SHP77 (cell line): ENCODE measurements at places on chromosomes 1 and 21.

DNA sequence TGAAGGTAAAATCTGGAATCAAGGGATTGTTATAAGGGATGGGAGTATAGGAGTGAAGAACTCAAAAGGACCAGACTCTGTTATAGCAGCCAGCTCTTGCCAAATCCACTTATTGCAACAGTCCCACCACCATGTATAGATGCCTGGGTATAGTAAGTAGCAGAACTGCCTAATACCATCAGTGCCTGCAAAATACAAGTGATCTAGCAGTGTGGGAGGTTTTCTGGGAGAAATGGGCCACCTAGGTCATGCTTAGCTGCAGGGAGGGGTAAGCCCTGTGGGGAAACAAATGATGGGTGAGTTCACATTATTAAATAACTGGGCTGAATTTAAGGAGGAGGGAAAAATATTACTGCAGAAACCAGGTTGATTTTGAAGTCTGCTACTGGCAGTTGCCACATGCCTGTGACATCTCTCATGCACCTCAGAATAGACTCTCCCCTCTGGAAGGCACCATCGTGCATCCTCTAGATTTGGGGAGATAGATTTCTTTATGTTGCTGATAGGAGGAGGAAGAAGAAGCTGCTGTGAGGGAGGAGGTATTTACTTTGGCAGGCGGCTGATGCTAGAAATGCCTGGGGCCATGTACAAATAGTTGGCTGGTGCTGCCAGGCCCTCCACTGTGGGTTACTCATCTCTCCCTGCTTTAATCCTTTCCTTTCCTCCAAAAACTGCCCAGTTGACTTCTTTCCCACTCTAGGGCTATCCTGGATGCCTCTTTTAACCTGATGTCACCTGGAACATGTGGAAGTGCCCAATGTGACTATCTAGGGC lies 27.5 kb downstream of the HLX start:
- DNase-seq: no peak

DNA sequence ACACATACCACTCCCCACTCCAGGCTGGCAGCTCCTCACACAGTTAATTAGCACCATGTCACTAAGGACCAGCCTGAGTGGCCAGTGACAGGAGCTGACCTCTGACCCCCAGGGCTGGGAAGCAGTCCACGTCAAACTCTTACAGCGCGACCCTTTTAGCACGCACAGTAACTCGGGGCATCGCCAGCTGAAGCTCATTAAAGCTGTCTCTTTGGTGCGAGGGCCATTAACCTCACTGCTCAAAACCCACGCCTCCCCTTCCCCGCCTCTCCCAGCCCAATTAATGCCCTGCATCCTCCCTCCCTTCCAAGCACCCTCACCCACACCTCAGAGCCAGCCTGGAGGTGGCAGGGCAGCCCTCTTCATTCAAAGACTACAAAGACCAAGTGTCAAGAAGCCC lies 31.7 kb downstream of the DMAP1 start:
- no peak for DNase-seq

GRCh38 chr1:83882906-83883305 lies 116.0 kb downstream of the TTLL7 start:
- peak; percentile 86 for DNase-seq

DNA sequence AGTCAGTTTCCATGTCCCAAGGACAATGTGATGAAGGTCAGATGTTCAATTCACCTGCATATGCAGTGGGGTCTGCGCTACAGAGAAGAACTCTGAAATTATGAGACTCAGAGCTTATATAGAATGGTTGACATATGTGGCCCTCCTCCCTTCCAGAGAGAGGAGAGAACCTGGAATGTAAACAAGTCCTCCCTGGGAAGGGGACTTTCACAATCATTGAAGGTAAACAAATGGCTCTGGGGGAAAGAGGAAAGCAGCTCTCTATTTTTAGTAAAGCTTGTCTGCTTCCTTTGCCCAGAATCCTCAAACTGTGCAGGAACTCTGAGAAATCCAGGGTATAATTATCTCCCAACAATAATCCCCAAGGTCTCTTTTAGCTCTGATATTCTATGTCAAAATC lies 9.8 kb downstream of the OVGP1 start:
- no peak for DNase-seq

DNA sequence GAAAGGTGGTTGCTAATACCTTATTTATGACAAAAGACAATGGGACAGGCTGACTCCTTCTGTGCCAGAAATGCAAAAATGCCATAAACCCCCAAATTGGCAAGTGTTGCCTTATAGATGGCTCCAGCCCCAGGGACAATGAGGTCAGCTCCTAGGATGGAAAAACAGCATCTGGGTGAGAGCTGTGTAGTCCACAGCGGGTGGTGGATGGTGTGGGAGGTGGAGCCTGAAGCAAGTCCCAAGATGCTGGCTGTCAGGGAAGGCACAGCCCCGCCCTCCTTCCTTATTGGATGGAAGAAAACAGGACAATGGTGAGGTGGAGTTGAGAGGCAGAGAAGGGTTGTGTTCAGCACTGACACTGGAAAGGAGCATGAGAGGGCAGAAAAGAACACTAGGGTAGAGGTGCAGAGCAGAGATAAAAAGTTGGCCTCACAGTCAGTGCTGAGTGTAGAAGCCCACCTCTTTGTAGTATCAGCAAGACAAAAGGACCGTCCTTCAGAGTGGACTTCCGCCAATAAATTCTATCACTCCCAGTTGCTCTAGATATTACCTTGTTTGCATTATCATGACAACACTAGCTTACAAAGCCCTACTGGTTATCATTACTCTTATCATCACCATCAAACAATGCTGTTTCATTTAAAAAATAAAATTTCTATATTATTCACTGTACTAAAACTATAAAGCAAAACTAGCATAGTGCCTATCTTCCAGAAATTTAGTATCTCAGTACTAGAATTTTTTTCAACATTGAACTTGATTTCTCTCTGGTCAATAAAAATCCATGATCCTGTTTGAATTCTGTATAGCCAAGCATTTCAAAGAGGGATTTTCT lies 3.7 kb upstream of the SDE2 start:
- peak; percentile 87 for DNase-seq

DNA sequence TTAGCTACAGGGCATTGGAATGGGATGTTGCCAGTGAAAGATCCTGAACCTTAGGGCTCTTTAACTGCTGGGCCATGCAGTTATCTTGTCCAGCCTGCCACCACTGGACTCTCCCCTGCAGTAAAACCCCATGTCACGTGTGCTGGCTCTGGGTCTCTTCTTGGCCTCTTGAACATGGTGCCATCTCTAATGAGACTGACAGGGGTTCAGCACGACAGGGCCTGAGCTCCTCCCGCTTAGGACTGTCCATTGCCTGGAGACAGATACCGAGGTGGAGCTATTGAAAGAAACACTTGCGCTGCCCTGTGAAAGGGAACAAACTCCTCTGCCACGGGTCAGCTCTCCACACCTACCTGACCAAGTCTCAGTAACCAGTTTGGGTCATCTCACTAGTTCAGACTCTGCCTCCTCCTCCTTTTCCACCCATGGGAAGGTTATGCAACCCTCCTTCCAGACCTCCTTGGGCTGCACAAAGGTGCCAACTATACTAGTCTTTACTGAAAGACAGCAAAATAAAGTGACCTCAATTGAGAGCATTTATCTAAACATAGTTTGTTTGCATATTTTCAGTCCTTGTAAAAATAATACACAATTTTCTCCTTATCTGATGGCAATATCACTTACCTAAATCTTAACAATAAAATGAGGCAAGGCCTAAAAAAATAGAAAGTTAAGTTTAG lies 66.0 kb downstream of the GNG12 start:
- DNase-seq: no peak

DNA sequence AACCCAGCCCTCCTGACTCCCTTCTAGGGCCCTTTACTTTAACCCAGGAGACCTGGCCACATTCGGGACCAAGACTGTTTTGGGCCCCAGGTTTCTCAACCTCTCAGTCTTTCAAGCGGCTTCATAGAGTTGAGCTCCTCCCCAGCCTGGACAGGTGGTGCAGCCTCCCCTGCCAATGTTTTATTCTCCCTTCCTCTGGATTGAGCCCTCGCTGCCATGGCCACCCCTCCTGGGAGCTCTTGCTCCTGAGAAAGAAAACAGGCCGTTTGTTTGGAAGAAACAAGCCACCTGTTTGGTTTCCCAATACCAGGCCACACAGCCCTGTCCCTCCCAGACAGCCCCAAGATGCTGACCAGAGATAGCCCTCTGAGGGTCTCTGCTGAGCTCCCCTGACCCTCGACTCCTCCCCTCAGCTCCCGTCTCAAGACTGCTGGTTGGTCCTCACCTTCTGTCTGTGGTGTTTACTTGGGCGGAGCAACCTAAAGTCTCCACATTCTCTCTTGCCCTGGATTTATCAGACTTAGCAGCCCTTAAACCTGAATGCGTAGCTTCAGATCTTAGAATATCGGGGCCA lies 3.3 kb downstream of the TMEM51 start:
- no peak for DNase-seq

DNA sequence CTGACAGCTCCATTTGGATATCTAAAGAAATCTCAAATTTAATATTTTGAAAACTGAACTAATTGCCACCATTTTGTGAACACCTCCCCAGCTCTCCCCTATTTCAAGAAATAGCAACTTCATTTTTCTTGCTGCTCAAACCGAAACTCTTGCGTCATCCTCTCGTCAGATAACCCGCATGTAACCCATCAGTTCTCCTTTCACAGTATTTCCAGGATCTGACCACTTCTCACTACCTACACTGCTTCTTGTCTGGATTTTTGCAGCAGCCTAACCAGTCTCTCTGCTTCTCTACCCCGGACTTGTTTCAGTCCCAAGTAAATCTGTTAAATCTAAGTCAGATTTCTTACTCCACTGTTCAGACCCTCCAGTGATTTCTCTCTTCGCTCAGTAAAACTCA lies 75.6 kb downstream of the MTR start:
- DNase-seq: no peak

GRCh38 chr1:173832748-173833147 lies 8.1 kb upstream of the CENPL start:
- no peak for DNase-seq

GRCh38 chr1:28441674-28442073 lies 64.2 kb upstream of the RCC1 start:
- DNase-seq: no peak

DNA sequence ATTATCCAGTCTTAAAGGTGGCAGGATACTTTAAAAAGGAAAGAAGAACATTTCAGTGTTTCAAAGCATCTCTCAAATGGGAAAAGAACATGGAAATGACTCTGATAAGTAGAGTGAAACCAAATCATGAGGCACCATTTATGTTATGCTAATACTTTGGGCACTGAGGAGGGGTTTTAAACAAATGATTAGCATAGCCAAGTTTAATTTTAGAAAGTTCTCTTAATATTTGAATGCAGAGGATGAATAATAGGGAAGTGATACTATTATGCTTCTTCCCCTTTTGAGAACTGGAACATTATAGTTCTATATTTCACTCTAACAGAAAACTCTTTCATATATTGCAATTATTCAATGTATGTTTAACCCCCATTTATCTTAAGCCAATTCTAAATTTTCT lies 1181.9 kb upstream of the PRMT6 start:
- DNase-seq: no peak

GRCh38 chr1:164855716-164856329 lies 296.8 kb downstream of the PBX1 start:
- no peak for DNase-seq

GRCh38 chr1:191993549-191993948 lies 164.7 kb upstream of the RGS18 start:
- peak; percentile 9 for DNase-seq

- no peak for DNase-seq
Observed at GRCh38 chr1:57229076-57229475, 194.8 kb downstream of the DAB1 start.

- no peak for DNase-seq
Observed at GRCh38 chr1:213997038-213997771, 9.4 kb downstream of the PROX1 start.

DNA sequence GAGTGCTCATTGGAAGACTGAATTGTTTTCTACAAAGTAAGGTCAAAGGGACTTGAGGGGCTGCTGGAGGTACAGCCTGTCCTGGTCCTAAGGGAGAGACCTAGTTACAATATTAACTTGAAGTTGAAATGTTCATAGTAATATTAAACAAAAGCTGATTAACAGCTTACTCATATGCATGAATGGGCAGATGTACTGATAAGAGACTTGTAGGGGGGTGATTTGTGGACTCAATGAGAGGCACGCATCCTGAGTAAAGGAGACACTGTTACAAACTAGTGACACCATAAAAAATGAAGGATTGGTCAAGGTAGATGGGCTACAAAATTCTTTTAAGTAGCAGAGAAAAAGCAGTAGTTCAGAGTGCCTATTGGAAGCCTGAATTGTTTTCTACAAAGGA lies 2.7 kb downstream of the HSD11B1 start:
- DNase-seq: no peak

DNA sequence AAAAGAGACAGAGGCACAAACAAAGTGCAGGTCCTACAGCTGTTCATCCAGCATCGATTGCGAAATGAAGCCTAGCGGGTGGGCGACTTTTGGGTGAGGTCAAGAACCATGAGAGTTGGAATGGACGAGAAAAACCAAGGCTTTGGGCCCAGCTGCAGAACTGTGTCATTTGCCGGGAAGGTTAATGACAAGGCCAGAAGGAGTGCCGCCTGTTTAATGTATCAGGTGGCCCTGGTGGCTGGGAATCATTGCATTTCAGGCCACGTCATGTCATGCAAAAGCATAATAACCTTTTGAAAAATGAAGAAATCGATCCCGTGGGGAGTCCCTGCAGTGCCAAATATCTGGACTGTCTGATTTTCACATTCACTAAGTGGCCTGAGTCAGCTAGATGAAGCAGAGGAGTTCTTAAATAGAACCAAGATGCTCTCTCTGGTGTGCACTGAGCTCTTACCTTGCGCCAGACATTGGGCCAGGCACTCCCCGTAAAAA lies 8.1 kb upstream of the RCC2 start:
- DNase-seq: no peak

DNA sequence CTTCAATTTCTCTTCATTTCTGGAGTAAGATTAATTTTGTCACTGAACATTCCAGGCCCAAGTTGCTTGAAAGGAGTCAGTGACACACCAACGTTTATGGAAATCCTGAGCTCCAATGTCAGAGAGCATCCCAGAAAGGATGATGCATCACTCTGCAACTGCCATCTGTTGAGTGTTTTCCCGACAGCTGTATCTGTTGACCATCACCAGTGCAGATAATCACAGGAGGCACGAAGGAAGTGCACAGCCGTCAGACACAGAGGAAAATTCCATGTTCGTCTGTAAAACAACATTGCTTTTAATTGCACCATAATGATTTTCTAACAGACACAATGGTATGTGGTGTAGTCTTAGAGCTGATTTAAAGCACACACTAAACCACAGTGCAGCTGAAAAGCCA lies 376.7 kb upstream of the ADGRL2 start:
- DNase-seq: peak; percentile 91

DNA sequence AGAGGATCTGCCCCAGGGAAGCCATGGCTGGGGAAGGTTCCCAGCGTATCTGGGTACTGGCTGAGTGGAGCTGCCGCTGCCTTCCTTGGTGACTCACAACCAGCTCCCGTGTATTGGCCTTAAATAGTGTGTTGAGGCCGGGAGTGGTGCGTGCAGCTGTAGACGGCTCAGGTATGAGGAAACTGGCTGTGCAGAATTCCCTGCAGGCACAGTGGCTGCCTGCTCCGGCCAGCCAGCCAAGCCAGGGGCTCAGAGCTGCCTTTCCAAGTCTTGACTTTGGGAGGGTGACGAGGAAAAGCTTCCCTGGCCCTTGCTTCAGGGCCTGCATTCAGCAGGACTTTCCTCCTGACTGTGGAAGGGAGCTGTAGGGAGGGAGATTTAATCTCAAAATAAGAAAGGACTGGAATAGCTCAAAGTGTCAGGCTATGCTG lies at the start of gene VTCN1:
Gene VTCN1, minus strand, starts transcription at position 97 of the 431 bp plus-strand sequence. Its CDS starts 72 bp downstream, at position 25.
- no peak for DNase-seq

- peak; percentile 65 for DNase-seq
Observed at GRCh38 chr1:207698822-207699483, 52.9 kb upstream of the CD46 start.

- DNase-seq: peak; percentile 47
Observed at GRCh38 chr1:25875154-25875855, at the start of gene PAQR7. PAQR7 (minus strand) TSS chr1:25875708; CDS start chr1:25863839, 11,869 bp downstream.

- DNase-seq: no peak
Observed at GRCh38 chr1:94739521-94740061, 80.6 kb upstream of the SLC44A3 start.
